Fibroblast of upper back skin (primary cell): ENCODE measurements at places on chromosomes 7 and 10.

DNA sequence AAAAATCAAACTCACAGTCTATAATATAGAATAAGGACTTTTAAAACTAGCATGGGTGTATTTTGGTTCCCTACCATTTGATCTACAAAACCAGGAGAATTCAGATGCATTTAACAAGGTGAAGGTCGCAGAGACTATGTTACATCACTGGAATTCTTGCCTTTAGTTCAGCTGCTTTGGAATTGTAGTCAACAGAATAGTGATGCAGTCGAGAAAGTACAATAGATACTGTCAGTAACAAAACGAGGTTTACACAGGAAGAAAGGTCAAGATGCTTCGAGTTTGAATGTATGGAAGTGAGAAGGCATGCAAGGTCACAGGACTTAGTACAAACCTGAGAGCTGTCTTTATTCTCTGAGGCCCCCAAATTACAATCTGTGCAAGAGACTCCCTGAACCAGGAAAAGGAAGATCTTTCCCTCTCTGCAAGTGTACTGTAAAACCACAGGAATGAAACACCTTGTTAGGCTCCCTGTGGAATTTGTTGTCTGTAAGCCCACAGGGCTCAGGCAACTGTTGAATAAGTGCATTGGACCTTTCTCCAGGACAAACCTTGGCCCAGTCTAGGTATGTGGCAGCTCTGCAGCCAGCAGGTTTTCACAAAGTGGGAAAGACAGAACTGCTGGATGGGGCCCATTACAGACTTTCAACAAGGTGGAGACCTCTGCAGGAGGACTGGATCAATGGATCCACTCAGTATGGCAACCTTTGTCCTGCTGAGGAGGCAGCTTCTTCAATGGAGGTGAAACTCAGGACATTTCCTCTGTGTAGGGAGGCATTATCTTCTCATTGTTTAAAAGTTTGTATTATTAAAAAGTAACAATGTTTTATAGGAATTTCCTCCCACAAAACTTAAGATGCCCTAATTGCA is 101.1 kb upstream of the GSDME start:
- DNase-seq, result no peak

- DNase-seq, result no peak
These were observed 112.9 kb downstream of the SAMD9 start for GRCh38 chr7:93004906-93005305.

DNA sequence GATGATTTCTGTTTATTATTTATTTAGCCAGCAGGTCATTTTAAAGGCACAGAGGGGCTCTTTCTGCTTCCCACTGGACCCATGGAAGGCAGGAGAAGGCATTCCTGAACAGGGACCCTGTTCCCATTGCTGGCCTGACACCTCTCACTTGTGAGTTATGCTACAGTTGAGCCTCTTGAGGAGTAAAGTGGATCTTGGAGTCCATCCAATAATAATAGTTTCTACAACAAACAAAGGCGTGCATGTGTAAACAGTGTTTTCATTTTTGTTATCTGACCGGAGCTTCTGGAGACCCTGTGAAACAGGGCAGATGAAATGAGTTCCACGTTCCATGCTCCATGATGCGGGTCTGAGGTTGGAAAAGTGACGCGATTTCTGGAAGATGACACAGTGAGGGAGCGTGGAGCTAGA is 127.3 kb upstream of the HABP2 start:
- no peak for DNase-seq

GRCh38 chr10:110312206-110312605 is 7.5 kb upstream of the SMNDC1 start:
- no peak for DNase-seq

DNA sequence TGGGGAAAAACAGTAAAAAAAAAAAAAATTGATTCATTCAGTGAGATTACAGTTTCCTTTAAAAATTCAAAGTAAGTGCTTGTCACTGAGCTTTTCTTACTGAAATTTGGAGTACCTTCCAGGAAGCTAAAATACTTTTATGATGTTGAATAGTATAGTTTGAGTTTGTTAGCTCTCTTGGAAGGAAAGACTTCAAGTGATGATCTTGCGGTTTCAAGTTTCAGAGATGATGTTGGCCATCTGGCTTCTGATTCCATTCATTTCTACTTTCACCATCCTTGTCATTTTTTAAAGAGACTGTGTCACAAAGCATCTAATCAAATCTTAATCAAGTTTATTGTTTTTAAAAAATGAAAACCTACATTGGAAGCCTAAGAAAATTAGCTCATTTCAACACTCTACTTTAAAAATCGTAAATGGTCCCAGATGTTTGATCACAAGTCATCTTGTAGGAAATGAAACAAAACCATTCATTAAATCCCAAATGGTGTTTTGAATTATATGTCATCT is 4.9 kb upstream of the HERPUD2 start:
- DNase-seq, result no peak

GRCh38 chr7:43328785-43329380 is 216.4 kb downstream of the HECW1 start:
- no peak for DNase-seq

- peak; percentile 75 for DNase-seq
These were observed 127.6 kb upstream of the CXCL12 start for GRCh38 chr10:44512431-44513022.

DNA sequence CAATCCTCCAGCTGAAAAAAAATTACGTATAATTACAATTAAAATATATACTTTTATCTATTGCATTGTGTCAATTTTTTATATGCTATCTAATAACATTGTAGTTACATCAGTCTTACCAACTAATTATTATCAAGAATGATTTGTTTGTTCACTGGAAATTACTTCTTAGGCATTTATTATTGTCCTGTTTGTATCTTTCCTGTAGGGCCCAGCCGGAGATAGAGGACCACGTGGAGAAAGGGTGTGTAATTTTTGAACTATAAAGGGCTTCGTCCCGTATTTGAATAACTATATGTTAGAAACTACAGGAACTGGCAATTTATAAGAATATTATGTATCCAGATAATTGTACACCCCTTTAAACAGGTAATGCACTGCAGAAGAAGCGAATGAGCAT is 4.1 kb downstream of the COL1A2 start:
- DNase-seq, result no peak

- no peak for DNase-seq
These were observed 136.4 kb upstream of the FGFR2 start for GRCh38 chr10:121734589-121735045.

- peak; percentile 86 for DNase-seq
These were observed 148.8 kb downstream of the CCDC3 start for GRCh38 chr10:12852687-12853086.

- DNase-seq, result no peak
These were observed 238.5 kb upstream of the GALNT17 start for GRCh38 chr7:70893422-70893821.

DNA sequence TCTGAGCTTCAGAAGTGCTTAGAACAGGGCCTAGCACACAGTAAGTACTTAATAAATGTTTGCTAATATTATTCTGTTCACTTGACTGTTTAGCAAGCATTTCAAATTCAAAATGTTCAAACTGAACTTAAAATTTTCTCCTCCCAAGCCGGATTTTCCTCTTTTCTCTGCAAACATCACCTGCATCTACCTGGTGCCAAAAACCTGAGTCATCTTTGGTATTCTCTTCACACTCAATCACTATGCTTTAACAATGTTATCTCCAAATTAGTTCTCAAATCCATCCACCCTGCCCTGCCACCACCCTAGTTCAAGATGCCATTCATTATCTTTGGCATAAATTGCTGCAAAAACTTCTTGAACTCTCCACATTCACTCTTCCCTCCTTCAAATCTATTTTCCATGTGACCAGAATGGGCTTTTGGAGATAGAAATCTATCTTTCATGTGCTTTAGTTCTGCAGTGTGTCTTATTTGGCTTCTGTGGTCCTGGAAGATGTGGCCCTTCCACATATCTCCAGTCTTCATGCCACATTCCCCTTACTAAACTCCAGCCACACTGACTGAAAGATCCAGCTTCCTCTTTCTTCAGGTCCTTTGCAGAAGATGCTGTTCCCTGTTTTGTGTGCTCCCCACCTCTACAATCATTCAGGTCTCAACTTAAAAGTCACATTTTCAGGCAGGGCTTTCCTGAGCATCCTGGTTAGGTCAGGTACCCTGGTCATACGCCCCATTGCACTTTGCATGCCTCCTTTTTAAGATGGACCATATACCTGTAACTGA is 2.0 kb downstream of the GGCT start:
- no peak for DNase-seq

GRCh38 chr7:134062460-134062859 is 64.7 kb upstream of the LRGUK start:
- DNase-seq, result no peak

DNA sequence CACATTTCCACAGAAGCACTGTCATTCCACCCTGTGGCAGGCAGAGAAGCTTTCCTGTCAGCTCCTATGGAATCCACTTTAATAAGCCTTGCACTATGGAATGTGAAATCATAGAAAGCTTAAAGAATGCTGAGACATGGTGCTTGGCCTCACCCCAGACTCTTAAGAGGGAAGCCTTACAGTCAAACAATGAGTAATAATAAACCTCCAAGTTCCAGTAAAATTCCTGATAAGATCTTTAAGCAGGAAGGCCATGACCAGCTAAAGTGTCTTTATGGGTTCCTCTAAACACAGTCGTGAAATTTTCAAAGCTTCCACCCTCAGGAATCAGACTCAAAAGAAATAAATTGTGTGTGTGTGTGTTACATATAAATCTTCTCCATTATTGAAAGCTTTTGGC is 11.9 kb upstream of the TEX36 start:
- peak; percentile 96 for DNase-seq

DNA sequence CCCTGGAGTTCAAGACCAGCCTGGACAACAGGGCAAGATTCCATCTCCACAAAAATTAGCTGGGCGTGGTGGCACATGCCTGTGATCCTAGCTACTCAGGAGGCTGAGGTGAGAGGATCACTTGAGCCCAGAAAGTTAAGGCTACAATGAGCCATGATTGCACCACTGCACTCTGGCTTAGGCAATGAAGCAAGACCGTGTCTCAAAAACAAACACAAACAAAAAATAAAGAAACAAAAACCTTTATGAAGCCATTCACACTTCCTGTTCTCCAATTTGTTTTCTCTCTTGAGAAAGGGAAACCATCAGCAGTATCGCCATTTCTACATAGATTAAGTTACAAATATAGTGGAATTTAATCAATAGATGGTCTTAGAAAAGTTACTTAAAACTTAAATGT is 19.8 kb downstream of the YME1L1 start:
- no peak for DNase-seq

- peak; percentile 27 for DNase-seq
These were observed 439 bp downstream of the RBP4 start for GRCh38 chr10:93600446-93601145.

- no peak for DNase-seq
These were observed 291.3 kb downstream of the POU6F2 start for GRCh38 chr7:39269034-39269433.

- DNase-seq, result no peak
These were observed 167.0 kb downstream of the SGMS1 start for GRCh38 chr10:50456719-50457118.

GRCh38 chr10:118950190-118950680 is 79.3 kb upstream of the NANOS1 start:
- no peak for DNase-seq

DNA sequence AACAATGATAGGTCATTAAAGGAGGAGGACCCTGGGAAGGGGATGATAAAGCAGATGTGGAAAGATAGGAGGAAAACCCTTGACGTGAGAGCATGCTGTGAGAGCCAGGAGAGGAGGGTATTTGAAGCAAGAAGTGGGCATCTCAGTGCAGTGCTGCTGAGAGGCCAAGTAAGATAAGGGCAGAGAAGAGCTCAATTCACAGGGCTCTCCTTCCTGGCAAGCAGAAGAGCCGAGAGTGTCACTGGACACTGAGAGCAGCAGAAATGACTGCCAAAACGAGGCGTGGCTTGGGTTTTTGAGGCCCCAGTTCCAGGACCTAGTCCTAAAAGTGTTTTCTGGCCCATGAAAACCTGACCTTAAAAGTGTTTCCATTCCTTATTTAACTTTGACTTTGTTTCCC is 213.5 kb downstream of the LHFPL3 start:
- no peak for DNase-seq

GRCh38 chr7:151409667-151410404 is at the start of gene WDR86:
Gene WDR86 (minus strand): TSS chr7:151410038. CDS start chr7:151409589, 449 bp downstream.
- DNase-seq, result no peak

GRCh38 chr7:139422126-139422525 is 61.3 kb downstream of the KLRG2 start:
- no peak for DNase-seq

DNA sequence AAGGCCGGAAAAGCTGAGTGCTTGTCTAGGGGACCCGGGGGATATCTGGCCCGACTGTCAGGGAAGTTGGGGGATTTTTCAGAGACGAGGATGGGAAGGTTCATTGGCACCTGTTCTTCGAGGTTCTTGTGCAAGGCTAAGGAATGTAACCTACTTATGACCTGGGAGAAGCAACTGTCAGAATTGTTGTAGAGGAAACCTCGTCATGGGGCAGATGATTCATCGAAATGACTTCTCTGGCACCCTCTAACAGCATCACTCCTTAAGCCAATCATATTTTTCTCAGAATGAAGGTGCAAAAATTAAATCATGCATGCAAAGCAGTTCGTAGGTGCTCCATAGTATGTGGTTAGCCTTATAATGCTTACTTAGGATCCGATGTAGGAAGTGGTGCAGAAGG is 58.6 kb downstream of the PLXDC2 start:
- DNase-seq, result no peak

GRCh38 chr10:113297226-113297625 is 255.6 kb upstream of the HABP2 start:
- DNase-seq, result peak; percentile 70

DNA sequence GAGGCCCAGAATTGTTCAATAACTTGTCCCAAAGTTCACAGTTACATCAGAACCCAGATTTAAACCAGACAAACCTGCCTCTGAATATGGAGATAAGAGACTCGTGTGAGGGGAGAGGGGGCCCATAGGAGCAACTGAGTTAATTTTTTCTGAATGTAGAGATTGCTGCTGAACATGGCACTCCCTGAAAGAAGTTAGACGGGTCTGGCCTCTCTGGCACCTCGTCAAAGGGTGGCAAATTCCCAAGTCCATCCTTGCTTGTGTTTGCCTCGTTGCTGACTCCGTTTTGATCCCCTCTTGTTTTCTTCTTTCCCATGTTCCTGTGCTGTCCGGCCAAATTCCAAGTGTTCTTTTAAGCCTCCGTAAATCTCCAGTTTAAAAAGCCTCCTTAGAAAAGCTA is 35.2 kb upstream of the YAE1 start:
- no peak for DNase-seq

- DNase-seq, result peak; percentile 1
These were observed 109.6 kb upstream of the SP4 start for GRCh38 chr7:21317966-21318915.

DNA sequence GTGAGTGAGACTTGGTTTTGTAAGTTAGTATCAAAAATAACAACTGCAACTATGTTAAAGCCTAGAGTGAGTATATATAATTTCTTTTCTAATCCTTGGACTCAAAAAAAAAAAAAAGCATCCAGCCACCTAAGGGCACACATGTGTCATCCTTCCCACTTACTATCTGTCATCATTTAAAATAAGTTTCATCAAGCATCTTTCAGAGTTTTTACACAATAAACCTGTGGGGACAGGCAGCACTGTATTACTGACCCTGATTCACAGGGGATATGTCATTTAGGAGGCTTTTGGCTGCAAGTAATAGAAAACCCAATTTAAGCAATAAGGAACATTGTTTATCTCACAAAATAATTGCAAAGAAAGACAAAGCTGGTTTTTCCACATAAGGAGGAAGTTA is 32.3 kb upstream of the OSBPL3 start:
- DNase-seq, result no peak
